ENCODE measurements at places on chromosomes 2 and 18. TPM values are rescaled to one million over a fixed set of nuclear protein-coding genes. Genes with fewer than 3 reads are reported as not detected.

The SKOR2 gene
- 6.7 TPM for total RNA-seq

The ONECUT2 gene
- 230 TPM for total RNA-seq

The SMARCAL1 gene
- 36.6 TPM for total RNA-seq

The RUFY4 gene
- total RNA-seq: not detected

The TDRD15 gene
- not detected for total RNA-seq

The KCMF1 gene
- total RNA-seq: 46.8 TPM

The MERTK gene
- 2.3 TPM for total RNA-seq

DNA sequence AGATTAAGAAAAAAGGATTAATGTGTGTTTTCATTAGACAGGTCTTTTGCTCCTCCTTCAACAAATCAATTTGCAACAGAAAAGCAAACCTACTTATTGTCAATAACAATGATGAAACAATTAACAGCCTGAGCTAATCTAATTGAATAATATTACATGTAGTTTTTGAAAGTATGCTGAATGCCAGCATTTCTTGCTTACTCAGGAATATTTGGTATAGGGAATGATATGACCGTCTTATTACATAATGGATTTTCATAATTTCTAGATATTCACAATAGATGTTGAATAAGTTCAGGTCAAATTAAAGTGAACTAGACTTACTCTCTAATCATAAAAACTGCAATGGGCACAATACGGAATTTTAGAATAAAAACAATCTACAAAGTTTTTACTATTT lies 1493.8 kb upstream of the NXPH2 start:
- no peak for DNase-seq

DNA sequence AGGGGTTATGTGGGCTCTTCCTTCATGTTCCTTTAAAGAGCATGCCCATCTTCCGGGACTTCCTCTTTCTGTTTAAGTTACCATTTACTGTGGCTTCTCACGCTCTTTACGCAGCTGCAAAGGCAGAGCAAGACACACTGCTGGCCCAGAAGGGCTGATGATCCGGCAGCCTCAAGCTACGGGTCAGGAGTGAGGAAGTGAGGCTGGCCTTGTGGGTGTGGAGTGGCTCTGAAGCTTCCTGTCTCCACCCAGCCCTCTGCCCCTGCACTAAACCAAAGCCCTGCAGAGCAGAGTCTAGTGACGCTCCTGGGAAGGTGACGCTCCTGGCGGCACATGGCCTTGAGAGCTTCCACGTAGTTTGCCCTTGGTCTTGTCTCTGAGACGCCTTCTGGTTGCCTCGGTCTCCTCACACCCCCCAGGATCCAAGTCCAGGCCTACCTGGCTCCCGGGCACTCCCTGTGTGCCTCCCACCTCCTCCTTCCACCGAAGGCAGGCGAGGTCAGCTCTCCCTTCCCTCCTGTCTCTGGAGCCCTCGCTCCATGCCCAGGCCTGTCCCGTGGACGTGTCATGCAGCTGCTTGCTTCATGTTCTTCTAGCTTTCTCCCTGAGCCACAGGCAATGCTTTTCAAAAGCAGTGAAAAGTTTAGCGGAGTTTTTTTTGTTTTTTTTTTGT lies 50.3 kb downstream of the ARL4C start:
- DNase-seq: no peak

- DNase-seq: no peak
Measured at GRCh38 chr2:239516954-239517305, 116.1 kb upstream of the HDAC4 start.

DNA sequence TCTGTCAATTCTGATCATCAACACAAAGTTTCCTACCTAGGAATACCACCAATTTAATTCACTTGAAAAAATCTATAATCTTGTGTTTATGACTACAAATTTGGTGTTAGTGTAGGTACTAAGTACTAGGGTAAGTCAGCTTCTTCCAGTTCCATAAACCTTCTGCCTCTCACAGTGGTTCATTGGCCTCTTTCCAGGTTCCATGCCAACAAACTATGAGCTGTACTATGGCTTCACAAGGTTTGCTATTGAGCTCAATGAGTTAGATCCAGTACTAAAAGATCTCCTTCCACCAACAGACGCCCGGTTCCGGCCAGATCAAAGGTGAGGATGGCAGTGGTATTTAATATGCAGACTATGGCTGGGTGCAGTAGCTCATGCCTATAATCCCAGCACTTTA lies 58.8 kb downstream of the PRKRA start:
- DNase-seq: no peak

- peak; percentile 66 for DNase-seq
Measured at GRCh38 chr2:197079832-197080555, 153.5 kb upstream of the PGAP1 start.

- no peak for DNase-seq
Measured at GRCh38 chr18:46715062-46715461, 41.8 kb downstream of the ST8SIA5 start.

DNA sequence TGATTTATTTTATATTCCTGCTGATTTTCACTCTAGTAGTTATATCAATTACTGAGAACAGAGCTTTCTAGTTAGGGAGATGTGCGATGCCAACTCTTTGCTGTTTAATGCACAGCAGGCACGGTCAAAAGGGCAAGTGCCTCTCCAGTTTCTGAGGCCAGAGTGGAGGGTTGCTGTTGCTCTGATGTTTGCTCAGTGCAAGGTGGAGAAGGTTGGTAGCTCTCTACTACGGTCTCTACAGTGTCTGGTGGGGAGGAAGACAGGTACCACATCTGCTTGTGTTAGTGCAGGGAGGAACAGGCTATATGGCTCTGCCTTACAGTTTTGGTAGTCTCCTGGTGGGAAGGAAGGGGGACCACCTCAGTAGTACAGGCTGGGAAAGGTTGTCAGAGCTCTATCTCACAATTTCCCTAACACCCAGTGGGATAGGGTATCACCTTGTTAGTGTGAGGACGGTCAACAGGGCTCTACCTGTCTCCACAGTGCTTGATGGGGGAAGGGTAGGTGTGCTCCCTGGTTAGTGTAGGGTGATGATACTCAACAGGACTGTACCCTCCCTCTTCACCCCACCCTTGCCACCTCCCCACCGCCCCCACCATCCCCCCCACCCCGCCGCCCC lies 85.9 kb downstream of the FANCL start:
- DNase-seq: no peak

GRCh38 chr2:101002562-101003277 lies 631 bp downstream of the RPL31 start:
- DNase-seq: peak; percentile 51

DNA sequence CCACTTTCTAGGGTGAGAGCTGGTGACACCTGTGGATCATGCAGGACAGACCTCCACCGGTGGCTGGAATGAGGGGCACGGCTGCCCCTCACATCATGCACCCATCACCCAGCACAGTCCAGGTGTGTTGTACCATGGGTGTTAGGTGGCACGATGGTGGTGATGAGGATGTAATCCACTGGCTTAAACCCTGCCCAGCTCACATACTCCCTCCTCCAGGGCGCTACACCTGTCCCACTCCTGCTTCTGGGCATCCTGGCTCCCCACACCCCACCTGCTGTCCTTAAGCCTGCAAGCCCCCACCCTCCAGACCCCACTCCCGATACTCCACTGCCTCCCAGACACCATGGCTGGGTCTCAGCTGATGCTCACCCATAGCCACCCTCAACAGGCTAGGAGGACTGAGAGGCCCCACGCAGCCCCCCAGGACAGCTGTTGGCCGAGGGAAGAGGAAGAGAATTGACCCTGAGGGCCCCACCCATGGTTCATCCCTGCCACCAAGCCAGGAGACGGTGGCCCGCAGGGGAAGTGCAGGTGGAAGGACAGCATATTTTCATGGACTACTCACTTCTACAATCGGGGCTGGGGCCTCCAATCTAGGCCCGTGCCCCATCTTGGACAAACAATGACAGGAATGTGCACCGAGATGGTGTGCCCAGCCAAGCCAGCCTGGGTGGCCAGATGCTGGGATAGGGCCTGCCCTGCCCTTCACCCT lies 34.3 kb downstream of the MAL start:
- DNase-seq: no peak

DNA sequence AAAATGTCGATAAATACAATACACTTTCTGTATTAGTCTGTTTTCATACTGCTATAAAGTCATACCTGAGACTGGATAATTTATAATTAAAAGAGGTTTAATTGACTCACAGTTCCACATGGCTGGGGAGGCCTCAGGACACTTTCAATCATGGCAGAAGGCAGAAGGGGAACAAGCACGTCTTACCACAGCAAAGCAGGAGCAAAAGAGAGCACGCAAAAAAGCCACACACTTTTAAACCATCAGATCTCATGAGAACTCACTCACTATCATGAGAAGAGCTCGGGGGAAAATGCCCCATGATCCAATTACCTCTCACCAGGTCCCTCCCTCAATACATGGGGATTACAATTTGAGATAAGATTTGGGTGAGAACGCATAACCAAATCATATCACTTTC lies 256.7 kb downstream of the ANAPC1 start:
- no peak for DNase-seq

- DNase-seq: no peak
Measured at GRCh38 chr18:48034651-48035555, 104.4 kb upstream of the SMAD2 start.

DNA sequence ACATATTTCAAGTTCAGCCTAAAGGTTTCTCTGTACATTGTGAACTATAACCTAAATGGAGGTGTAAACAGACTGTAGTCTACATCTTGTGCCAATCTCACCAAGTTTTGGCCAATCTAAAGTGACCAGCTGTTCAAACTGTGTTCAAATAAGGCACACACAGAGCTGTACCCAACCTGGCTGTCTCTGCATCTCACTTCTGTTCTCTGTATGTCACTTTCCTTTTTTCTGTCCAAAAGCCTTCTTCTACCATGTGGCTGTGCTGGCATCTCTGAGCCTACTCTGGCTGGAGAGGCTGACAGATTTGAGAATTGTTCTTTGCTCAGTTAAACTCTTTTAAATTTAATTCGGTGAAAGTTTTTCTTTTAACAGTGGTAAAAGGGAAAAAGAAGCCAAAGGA lies 817.9 kb downstream of the SOCS6 start:
- DNase-seq: no peak

GRCh38 chr18:39485696-39486095 lies 1920.1 kb upstream of the CELF4 start:
- DNase-seq: no peak

GRCh38 chr2:46481198-46482193 lies 2.1 kb downstream of the TMEM247 start:
- DNase-seq: no peak

DNA sequence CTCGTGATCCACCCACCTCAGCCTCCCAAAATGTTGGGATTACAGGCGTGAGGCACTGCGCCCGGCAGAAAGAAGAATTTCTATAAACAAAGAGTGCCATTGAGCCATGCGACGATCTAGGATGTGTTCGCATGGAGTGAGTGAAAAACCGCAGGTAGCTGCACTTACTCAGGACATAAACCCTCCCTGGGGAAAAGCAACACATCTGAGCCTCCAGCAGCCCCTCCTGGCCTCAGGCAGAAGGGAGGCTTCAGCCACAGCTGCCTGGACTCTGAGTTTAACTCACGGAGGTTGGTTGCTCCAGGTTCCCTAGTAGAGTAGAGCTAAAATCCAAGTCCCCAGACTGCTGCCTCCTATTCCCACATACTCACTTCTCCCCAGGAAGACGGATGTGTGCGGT lies 11.3 kb upstream of the STK25 start:
- no peak for DNase-seq

DNA sequence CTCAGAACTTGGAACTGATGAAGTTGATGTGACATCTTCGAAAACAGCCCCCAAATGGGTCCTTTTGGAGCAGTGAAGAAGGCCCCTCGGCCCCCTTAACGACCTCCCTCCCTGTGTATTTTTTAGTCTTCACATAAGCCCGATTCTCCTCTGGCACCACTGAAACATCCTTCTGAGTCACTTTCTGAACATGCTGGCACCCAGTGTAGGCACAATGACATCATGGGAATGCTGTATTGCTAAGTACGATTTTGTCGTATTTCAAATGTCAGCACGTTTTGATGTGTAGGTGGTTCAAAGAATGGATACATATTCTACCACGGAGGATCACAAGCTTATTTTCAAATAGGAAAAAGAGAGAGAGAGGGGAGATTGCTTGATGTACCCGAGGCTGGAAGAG lies 111.7 kb upstream of the RIOK3 start:
- no peak for DNase-seq

DNA sequence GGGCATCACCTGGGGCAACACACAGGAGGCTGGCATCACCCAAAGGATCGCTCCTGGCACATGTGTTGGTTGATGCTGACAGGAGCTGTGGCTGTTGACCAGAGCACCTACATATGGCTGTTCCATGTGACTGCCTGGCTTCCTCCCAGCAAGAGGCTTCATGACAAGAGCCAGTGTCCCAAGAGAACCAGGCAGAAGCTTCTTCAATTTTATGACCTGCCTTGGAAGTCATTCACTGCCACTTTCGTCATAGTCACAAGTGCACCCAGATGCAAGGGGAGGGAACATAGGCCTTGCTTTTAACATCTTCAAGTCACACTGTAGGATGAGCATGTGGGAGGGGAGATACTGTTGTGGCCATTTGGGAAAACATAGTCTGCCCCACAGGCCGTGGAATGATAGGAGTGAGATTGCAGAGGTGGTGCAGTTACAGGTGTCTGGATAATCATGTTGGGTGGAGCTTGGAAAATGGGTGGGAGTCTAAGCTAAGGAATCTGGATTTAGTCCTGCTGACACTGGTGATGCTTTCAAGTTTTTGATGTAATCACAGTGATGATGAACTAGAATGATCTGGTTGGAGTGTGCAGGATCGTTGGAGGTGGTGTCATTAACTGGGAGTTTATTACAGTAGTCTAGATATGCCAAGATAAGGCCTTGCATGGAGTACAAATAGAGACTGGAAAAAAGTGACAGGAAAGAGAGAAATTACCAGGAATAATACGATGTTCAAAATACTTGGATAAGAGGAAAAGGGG lies 107.0 kb downstream of the RAPGEF4 start:
- DNase-seq: no peak

GRCh38 chr2:64092502-64092901 lies 51.7 kb downstream of the PELI1 start:
- DNase-seq: no peak

GRCh38 chr2:56170504-56170903 lies 13.3 kb upstream of the CCDC85A start:
- no peak for DNase-seq

GRCh38 chr18:75047240-75047961 lies 161.5 kb downstream of the PTGR3 start:
- no peak for DNase-seq

GRCh38 chr2:158926478-158926948 lies 41.9 kb upstream of the TANC1 start:
- no peak for DNase-seq

GRCh38 chr2:497770-498492 lies 179.3 kb downstream of the TMEM18 start:
- no peak for DNase-seq

GRCh38 chr2:80323610-80324009 lies 19.1 kb upstream of the LRRTM1 start:
- DNase-seq: no peak

DNA sequence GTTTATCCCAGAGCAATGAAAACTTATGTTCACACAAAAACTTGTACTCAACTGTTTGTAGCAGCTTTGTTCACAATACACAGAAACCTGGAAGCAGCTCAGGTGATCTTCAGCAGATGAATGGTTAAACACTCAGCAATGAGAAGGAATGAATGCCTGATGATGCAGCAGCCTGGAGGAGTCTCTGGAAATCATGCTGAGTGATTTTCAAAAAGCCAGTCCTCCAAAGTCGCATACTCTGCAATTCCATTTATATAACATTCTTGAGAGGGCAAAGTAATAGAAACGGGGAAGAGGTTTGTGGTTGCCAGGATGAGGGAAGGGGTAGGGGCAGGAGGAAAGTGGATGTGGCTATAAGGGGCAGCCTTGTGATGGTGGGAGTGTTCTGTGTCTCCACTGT lies 108.1 kb downstream of the CTIF start:
- DNase-seq: no peak

Data from glutamatergic neuron (in vitro differentiated cells).